ENCODE measurements at places on chromosomes 2 and 18.

GRCh38 chr2:127814677-127815076, 3.7 kb upstream of the WDR33 start:
- no peak for DNase-seq

DNA sequence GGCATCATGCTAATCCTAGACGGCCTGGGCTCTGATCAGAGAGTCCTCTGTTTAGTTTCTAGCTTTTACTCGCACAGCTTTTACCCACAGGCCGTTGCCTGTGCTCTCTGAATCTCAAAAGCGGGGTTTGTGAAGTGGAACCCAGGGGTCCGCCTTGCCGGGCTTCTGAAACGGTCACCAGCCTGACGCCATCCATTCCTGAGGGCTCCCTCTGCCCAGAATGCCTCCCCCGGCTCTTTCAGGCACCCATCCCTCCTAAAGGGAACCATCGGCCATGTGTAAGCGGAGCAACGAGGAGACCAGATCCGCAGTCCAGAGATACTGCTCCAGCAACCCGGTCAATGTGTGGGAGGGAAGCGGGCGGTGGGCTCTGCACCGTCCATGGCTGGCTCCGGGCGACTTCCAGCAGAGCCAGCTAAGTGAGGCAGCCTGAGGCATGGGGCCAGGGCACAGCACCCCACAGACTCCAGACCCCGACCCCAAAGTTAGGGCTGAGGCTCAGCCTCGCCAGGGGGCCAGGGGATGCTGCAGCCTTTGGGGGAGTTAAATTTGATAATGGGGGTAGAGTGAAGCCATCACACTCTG, 28.8 kb downstream of the SALL3 start:
- no peak for DNase-seq

DNA sequence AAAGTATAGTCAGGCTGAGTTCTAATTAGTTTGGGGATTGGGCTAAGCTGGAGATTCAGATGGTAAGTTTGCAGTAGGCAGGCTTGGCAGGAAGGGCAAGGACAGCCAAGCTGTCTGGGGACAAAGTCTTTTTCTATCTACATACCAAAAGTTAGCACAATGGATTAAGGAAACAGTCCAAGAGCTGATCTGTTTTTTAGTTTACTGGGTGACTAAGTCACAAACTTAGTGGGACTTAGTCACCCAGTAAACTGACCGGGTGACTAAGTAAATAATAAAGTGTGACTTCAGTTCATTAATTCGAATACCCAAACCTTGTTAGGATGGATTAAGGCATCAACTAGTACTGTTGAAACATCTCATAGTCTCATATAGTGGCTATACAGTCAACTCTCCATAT, 1386.0 kb upstream of the CELF4 start:
- DNase-seq: no peak

DNA sequence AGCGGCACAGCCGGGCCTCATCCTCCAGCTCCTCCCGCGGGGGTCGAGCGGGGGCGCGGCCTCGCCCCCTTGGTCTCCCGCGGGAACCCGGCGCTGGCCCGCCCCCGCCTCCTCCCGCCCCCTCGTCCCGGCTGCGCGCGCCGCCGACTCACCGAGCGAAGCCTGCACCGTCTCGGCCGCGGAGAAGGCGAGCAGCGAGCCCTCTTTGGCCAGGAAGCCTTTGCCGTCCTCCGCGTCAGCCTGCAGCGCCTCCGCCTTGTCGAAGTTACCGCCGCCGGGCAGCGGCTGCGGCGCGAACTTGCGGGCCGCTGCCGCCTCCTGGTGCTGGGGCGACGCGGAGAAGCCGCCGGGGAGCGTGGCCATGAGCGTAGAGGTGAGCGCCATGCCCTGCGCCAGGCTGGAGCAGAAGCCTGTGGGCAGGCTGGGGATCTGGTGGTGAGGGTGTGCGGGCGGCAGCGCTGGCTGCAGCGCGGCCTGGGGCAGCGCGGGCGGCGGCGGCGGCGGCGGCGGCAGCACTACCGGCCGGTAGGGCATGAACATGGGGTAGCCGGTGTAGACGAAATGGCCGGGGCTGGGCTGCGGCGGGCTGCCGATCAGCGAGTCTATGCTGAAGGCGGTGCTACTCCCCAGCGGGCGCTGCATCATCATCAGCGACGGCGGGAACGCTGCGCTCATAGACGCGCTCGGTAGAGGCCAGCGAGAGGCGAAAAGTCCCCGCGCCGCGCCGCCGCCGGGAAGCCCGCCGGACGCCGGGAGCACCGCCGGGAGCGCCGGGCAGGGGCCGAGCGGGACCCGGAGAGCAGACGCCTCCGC, 683 bp downstream of the GBX2 start:
- DNase-seq: no peak

GRCh38 chr2:66688951-66689350, 254.0 kb downstream of the MEIS1 start:
- DNase-seq: no peak

DNA sequence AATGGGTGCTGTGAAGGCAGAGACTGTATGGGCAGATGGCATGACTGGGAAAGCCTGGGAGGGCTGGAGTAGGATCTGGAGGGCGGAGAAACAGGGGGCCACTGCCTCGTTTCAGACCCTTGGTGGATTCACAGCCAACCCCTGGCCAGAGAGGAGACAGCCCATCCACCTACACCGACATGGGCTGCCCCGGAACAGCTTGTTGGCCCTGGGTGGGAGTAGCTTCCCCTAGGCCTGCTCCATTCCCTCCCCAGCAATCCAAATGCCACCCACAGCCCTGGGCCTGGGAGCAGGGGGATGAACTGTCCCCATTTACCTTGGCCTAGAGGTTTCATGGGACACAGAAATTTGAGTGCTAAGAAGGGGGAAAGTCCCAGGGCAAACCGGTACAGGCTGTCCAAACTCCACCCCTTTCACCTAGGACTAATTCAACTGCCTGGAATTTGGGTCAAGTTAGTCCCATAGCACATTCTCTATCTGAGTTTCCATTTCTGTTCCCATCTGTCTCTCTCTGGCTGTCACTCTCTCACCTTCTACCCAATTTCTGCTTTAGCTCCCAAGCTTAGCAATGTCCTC, 37.0 kb downstream of the LBH start:
- DNase-seq: no peak

GRCh38 chr18:49019446-49020045, 68.8 kb upstream of the SMAD7 start:
- no peak for DNase-seq

GRCh38 chr2:7034303-7034702, 117.1 kb downstream of the RNF144A start:
- DNase-seq: no peak

GRCh38 chr18:10477121-10477862, 22.9 kb downstream of the APCDD1 start:
- DNase-seq: no peak

- DNase-seq: no peak
Observed at GRCh38 chr2:237219826-237220225, 134.1 kb downstream of the COPS8 start.

- DNase-seq: no peak
Observed at GRCh38 chr18:28267878-28268625, 91.1 kb upstream of the CDH2 start.

DNA sequence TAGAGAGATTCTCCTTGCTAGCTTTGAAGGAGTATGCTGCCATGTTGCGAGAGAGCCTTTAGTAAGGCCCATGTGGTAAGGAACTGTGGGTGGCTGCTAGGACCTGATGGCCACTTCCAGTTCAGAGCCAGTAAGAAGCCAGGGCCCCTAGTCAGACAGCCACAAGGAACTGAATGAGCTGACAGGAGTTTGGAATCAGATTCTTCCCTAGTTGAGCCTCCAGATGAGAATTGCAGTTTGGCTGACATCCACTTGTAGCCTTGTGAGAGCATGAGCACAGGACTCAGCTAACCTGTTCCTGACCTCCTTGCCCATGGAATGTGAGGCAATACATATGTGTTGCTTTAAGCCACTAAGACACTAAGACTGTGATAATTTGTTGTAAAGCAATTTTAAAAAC, 1.2 kb upstream of the WDR7 start:
- DNase-seq: no peak

DNA sequence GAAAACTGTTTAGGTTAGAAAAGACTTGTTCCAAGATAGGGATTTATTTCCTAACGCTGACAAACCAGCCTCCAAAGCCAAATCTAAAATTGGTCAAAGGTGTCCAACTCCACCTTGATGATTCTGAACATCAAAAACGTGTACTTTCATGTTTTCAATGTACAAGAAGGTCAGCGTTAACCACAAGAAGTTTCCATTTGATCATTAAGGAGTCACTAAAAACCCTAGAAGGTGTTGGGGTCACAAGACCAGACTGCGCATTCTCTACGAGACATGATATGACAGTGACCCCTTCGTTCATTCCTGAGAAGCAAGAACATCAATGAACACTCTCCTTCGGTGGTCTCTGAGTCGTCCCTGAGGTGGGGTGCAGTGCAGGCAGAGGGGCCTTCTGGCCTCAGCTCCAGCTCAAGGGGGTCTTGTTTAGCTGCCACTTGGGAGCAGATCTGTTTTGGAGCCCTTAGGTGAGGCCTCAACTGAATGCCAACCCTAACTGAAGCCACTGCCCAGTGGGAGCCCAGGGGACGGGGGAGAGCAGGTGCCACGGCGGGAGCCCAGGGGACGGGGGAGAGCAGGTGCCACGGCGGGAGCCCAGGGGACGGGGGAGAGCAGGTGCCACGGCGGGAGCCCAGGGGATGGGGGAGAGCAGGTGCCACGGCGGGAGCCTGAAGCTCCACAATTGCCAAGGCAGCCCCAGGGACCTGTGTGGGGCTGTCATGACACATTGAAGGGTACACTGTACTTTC, 55.2 kb downstream of the PARD6G start:
- no peak for DNase-seq
